Stimulated activated CD8-positive, alpha-beta memory T cell treated with anti-CD3 and anti-CD28 coated beads, Interleukin-12 subunit alpha, Interleukin-12 subunit beta, amount 100 ng/mL, for 4 hours (primary cell): ENCODE measurements at places on chromosomes 1 and 21.

- DNase-seq = no peak
Observed at GRCh38 chr1:33425900-33426299, 5.0 kb downstream of the PHC2 start.

DNA sequence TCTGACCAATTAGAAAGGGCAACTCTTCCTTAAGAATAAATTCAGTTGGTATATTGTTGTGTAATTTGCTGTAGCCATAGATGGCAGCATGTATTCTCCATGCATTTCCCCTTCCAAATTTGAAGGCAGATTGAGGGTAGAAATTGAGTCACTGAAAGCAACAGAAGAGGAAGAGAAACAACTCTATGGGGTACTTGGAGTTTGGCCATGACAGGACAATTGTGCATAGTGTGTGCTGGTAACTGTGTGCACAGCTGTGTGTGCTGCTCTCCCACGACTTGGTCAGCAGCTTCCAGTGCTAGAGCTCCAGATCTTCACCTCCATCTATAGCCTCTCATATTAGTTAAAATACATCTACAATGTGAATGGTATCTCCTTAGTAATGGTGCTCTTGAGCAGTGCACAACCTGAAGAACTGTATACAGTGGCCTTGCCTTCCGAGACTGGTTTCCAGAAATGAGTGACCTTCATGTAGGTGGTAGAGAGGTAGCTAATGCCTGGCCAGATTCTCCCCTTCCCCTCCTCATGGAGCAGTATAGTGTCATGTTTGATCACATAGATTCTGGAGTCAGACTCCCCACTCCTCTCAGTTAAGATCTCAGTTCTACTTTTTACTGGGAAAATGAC lies 882 bp upstream of the FCAMR start:
- no peak for DNase-seq

GRCh38 chr1:12124693-12125421 lies 41.9 kb upstream of the TNFRSF1B start:
- DNase-seq = peak; percentile 55

DNA sequence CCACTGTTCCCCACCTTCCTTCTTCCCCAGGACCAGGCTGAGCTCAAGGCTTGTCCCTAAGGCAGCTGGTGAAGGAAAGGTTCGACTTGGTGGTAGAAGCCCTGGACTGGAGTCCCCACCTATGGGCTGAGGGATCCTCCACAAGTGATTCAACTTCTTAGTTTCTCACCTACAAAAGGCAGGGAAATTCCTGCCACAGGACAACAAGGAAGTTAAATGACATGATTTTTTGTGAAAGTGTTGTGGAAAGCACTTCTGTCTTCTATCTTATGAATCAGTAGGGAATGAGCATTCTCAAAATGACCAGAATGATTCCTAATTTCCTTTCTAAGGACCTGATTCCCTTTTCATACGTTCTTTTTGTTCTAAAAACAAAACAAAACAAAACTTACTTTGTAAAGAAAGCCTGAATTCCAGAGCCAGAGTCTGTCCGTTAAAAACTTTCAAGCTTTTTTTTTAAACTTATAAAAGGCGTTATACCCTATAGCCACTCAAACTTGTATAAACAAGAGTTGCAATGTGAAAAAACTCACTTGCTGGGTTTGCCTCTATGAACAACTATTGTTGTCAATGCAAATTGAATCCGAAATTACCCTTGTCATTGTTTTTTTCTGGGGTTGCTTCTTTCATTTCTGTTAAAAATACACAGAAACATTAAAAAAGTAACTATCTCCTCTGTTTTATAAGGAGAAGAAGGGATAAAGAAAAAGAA lies 12.2 kb downstream of the KCNJ15 start:
- DNase-seq = no peak

DNA sequence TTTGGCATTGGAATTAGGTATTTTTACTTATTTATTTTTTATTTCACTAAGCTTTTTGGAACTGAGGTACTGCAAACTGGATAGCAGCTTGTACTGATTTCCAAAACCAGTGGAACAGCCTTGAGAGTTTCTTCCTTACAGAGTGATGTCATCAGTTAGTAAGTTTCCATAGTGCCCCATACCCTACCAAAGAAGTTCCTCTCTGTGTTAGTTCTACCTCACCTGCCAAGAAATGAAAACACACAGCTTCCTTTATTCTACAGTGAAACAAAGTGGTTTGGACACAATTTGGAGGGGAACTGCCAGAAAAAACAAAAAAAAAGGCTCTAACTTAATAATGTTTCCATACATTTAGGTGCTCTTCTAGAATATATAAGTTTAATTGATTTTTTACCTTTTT lies 430.9 kb upstream of the ADGRL2 start:
- DNase-seq = no peak

DNA sequence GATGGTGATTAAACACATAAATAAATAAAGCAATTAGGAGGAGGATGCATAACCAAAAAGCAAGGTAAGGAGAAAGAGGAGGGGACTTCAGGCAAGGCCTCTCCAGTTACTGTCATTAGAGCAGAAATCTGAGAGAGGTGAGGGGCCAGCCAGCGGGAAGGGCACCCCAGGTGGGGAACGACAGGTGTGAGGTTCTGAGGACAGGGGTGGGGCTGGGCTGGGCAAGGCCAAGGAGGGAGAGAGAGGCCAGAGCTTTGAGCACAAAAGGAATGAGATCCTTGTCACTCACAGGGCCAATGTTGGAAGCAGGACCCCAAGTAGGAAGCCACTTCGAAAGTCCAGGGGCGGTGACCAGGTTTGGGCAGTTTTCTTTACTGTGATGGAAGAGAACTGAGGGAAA lies 182.2 kb upstream of the RAB4A start:
- DNase-seq = no peak

GRCh38 chr1:229538945-229539344 lies 19.6 kb downstream of the ABCB10 start:
- DNase-seq = no peak

DNA sequence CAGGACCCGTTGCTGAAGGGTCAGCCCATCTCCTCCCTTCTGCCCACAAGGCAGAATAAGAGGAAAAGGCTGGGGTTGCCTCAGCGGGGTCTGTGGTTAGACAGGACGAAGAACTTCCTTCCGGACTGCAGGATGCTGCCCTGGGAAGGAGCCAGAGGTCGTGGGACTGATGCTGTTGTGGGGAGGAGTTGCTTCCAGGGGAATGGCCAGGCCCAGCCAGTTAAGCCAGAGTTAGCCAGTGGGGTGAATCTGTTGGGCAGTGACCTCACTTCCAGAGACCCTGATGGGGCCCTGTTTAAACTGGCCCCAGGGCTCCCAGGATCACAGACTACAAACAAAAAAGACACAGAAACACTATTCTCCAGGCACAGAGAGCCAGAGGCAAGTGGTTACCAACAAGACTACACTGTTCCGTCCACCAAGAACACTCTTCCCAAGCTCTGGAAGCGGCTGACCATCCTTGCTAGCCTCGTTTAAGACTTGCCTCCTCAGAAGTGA lies 13.0 kb downstream of the FAM229A start:
- DNase-seq = no peak

- DNase-seq = no peak
Observed at GRCh38 chr1:39829791-39830533, 41.3 kb upstream of the BMP8B start.
